Ureter (tissue), 1 donor: ENCODE measurements at places on chromosomes 5 and 9. TPM values are rescaled to one million over a fixed set of nuclear protein-coding genes. Genes with fewer than 3 reads are reported as not detected.

Gene NDUFB6
- 30.5 TPM for total RNA-seq

Gene FOXD4L3
- not detected for total RNA-seq

DNA sequence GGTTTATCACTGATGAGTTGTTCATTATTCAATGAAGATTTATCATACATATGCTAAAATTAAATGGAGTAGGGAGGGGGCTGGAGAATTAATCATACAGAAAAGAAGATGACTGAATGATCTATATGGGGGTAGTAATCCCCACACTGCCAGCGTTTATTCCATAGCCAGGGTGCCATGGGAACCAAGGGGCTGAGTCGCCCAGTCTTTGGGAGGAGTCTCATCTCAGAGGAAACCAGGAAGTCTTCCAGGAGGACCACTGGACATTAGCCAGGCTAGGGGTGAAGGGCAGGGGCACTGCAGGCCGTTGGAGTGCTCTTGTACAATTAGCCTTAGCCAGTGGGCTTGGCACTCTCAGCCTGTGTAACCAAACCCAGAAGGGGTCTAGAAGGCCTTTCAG lies 226.5 kb downstream of the ARL15 start:
- DNase-seq: no peak

- DNase-seq: no peak
Measured at GRCh38 chr5:83126501-83126900, 49.2 kb downstream of the XRCC4 start.

GRCh38 chr9:117616431-117616831 lies 87.8 kb upstream of the TLR4 start:
- DNase-seq: no peak

DNA sequence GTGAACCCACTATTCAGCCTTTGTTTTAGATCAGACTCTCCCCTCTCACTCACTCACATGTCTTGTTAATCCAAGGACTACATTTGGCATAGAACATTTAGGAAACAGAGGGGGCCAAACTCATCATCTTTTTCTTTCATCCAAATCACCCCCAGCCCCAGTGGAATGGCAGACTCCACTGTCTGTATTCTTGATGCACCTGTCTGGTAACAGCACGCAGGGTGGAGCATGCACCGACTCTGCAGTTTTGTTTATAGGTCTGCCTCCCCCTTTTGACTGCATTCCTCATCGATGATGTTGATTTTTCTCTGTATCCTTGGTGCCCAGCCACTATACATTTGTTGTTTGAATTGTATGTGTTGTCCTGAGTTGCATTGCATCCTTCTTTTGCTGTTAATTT lies 66.0 kb downstream of the ANGPTL2 start:
- no peak for DNase-seq

- no peak for DNase-seq
Measured at GRCh38 chr5:137336161-137336560, 163.0 kb downstream of the SPOCK1 start.

DNA sequence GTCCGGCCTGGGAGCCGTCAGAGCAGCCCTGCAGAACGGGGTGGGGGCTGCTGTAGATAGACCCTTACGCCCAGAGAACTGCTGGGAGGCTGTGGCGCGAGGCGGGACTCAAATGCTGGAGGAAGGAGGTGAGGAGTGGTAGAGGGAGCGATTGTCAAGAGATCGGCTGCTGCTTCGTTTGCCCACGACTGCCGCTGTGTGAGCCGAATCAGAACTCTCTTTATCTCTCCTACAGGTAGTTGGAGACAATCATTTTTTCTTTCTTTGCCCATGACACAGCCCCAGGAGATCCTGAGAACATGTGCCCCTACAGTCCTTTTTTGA lies 456 bp downstream of the ZNF79 start:
- DNase-seq: no peak

DNA sequence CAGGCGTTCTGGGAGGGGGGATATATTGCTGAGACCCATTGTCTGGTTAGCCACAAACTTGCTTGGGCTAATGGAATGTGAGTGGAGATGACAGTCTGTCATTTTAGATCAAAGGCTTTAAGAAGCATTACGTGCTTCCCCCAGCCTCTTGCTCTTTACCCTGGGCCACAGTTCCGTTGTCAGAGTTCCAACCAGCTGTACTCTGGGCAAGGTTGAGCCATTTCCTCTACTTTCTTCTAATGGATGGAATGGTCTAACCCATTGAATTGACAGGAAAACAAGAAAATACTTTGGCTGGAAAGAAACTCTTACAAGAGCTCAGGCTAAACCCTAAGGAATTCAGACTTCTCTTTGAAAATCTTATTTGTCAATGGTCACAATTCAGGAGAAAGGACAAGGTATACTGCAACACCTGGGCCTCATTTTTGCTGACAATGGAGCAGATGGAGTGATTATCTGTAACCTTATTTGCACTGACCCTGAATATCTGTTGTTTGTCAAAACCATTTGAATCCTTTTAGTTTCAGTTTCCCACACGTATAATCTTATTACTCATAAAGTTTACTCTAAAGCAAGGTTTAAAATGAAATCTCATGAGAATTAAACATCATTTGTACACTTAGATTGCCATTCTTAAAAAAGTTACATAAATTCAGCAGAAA lies 231.4 kb downstream of the PDE4D start:
- DNase-seq: no peak

DNA sequence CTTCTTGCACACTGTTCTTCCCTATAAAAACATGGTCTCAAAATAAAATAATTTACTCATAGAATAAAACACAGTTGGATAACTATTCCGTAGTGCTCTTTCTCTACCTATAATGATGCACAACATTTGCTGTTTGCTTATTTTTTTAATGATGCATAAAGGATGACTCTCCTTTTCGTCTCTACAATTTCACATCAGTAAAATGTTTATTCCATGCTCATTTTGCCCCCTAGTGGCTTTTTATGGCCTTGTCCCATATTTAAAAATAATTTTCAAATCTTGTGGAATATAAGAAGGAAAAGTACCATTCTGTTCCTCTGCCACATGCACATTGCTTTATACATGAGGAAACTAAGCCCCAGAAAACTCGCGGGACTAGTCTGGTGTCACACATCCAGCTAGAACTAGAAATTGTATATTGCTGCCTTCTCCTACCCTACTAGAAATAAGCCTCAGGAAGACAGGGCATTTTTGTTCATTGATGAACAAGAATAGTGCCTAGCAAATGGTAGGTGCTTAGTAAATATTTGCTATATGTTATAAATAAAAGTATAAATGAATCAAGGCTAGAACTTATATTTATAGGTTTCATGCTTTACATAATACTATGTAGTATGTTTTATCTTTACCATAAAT lies 12.7 kb downstream of the KCTD16 start:
- DNase-seq: no peak

DNA sequence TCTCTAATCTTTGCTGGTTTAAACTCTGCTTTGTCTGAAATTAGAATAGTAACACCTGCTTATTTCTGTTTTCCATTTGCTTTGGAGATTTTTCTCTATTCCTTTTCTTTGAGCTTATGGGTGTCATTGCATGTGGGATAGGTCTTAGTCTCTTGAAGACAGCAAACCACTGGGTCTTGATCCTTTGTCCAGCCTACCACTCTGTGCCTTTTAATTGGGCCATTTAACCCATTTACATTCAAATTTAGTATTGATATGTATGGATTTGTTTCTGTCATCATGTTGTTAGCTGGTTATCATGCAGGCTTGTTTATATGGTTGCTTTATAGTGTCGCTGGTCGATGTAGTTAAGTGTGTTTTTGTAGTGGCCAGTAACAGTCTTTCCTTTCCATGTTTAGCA lies 914.7 kb downstream of the MAT2B start:
- DNase-seq: no peak

GRCh38 chr5:18394443-18394804 lies 760.2 kb downstream of the TAF11L14 start:
- no peak for DNase-seq
